ENCODE measurements at places on chromosomes 7 and 10.
A peak's percentile ranks its signal among the peaks of the same experiment; 100 is the strongest.

DNA sequence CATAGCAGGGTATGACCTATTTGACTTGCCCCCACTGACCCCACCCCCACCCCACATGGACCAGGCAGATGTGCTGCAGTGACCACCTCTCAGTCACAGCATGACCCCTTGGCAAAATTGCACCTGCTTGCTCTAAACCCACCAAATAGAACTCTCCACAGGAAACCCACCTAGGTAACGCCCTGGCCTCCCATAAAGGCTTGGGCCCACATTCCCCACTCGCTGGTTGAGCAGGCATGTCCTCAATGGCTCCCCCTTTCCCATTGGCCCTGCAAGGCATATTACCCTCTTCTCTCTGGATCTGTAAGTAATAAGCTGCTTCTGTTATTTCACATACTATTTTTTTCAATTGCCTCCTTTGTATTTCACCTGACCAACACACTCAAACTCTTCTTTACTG is 2.7 kb downstream of the IFIT1 start:
- H3K4me1 ChIP-seq: peaks cover 66% of the 10 kb centered on the region
- no peaks in the 10 kb centered on the region for H3K36me3 ChIP-seq
- no peaks in the 10 kb centered on the region for H3K27me3 ChIP-seq
- H3K27ac ChIP-seq: no peak overlapping the region
- no peak for DNase-seq

- peak overlapping the region; percentile 79 for H3K4me3 ChIP-seq
- H3K27ac ChIP-seq: no peak overlapping the region
- no peaks in the 10 kb centered on the region for H3K36me3 ChIP-seq
- no peaks in the 10 kb centered on the region for H3K27me3 ChIP-seq
These were observed 1.9 kb downstream of the ERV3-1 start for GRCh38 chr7:65004575-65004974.

GRCh38 chr10:128779416-128779815 is 653.2 kb upstream of the MKI67 start:
- DNase-seq: no peak
- no peak overlapping the region for H3K27ac ChIP-seq
- H3K36me3 ChIP-seq: no peaks in the 10 kb centered on the region
- no peaks in the 10 kb centered on the region for H3K27me3 ChIP-seq
- no peak overlapping the region for H3K4me3 ChIP-seq

DNA sequence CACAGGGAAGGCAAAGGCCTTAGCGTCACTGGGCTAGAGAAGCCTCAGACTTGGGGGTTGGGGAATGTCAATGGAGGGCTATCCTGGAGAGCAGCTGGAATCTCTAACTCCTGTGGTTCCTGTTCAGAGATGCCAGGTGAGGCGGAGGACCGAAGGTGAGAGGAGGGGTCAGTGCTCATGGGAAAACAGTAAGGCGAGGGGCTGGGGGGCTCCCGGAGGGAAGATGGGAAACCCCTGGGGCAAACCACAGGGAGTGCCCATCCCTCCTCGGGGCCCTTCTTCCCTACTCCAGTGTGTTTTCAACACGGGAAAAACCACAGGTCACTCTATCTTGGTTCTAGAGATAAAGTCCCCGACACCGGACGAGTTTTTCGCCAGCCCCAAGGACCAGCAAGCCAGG is 3.3 kb downstream of the LRCH4 start:
- peaks cover 39% of the 10 kb centered on the region for H3K4me1 ChIP-seq
- H3K36me3 ChIP-seq: peaks cover 38% of the 10 kb centered on the region
- H3K27ac ChIP-seq: peak overlapping the region; percentile 99
- peak overlapping the region; percentile 93 for H3K4me3 ChIP-seq

DNA sequence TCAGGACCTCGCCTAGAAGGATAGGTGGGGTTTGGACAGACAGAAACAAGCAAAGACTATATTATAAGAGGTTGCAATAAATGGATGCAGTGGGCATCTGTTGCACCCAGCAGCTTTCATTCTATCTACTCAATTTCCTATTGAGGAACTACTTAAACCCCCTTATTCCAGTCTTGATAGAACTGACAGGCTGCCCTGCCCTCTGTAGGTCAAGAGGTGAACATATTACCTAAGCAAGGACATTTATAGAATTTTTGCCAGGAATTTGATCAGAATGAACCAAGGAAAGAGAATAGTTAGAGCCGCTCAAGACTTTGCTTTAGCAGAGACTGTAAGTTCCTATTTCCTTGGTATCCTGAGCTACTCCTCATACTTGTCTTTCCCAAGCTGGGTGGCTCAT is 9.5 kb downstream of the VTI1A start:
- H3K27me3 ChIP-seq: no peaks in the 10 kb centered on the region
- no peaks in the 10 kb centered on the region for H3K4me1 ChIP-seq
- H3K36me3 ChIP-seq: no peaks in the 10 kb centered on the region
- no peak overlapping the region for H3K27ac ChIP-seq
- no peak for DNase-seq

DNA sequence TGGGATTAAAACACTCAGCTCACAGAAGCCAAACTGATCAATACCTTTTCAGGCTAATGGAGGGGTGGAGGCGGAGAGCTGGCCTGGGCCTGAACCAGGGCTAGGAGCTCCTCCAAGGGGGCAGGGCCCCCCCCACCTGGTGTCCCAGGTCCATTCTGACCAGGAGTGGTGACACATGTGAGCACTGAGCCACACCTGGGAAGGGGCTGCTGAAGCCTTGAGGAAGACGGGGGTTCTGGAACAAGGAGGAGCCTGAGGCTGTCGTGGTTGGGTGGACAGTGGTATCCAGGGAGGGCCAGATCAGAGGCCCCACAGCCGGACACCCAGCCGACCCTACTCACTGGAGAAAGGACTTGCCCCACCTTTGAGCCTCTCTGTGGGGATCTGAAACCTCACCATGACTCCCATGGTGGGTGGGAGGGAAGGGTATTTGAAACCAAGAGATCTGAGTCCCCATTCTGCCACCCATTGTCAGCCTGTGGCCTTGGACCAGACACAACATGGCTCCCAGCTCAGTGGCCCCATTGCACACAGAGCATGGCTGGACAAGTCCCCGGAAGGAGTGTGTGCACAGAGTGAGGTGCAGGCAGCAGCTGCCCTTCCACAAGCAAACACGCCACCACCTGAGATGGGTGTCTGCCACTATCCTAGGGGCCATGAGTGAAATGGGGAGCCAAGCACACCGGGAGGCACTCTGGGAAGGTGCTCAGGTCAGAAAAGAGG is 12.4 kb downstream of the TMEM273 start:
- no peak overlapping the region for H3K4me3 ChIP-seq
- peaks cover 37% of the 10 kb centered on the region for H3K4me1 ChIP-seq
- H3K36me3 ChIP-seq: no peaks in the 10 kb centered on the region
- DNase-seq: no peak
- no peak overlapping the region for H3K27ac ChIP-seq

- peaks cover 6% of the 10 kb centered on the region for H3K36me3 ChIP-seq
- H3K27ac ChIP-seq: peak within 1 kb of the TSS; percentile 77
- no peaks in the 10 kb centered on the region for H3K27me3 ChIP-seq
These were observed at the start of gene NSUN5 for GRCh38 chr7:73308665-73309214. NSUN5 (minus strand) TSS chr7:73308826; CDS start chr7:73308790, 36 bp downstream.

- H3K36me3 ChIP-seq: no peaks in the 10 kb centered on the region
- DNase-seq: no peak
- H3K27ac ChIP-seq: peak overlapping the region; percentile 50
- H3K4me3 ChIP-seq: no peak overlapping the region
These were observed 11.9 kb downstream of the TSPAN13 start for GRCh38 chr7:16765436-16765859.

GRCh38 chr7:42756841-42757240 is 155.0 kb downstream of the C7orf25 start:
- DNase-seq: no peak
- H3K27me3 ChIP-seq: no peaks in the 10 kb centered on the region
- no peaks in the 10 kb centered on the region for H3K4me1 ChIP-seq

DNA sequence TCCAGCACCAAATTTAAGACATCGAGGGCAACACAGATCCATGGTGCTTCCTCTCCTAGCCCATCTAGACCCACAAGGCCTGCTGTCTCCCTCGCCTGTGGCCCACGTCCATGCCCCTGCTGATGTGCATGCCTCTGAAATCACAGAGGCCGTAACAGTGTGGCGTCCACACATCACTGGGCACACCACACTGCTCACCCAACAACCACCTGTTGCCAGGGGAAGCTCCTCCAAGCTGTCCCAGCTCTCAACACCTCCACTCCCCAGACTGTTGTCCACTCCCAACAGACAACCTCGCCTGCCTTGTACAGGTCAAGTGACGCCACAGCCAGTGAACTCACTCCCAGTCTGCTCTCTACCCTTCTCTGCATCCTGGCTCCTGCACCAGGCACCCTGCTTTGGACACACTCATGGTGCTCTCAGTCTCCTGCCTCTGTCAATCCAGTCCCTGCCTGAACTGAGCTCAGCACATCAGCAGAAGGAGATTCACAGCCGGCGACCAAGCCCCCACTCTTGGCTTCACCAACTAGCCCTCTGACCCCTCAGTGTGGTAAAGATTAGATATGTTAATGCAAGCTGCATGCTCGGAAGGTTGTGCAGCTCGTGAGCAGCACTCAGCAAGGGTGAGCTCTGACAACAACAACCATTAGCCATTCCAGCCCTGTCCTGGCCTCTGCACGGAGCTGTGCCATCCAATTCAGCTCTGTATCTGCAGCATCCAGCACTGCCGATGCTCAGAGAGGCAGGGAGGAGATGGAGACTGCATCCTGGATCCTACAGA is 197.0 kb downstream of the TNS3 start:
- H3K27me3 ChIP-seq: no peaks in the 10 kb centered on the region
- no peak overlapping the region for H3K27ac ChIP-seq
- no peaks in the 10 kb centered on the region for H3K36me3 ChIP-seq
- no peak for DNase-seq
- H3K4me3 ChIP-seq: no peak overlapping the region

DNA sequence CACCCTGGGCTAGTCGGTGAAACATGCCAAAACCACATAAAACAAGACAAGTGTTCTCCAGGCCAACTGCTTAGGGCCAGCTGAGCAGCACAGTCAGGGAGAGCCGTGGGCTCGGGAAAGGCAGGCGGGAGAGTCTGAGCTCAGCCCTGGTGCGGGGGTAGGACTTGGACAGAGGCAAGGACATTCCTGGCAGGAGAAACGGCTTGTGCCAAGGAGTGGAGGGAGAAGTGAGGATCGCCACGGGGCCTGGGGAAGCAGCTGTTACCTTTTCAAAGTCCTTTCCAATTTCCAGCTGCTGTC is 4.2 kb downstream of the ELN start:
- H3K4me3 ChIP-seq: peak overlapping the region; percentile 57
- DNase-seq: no peak
- H3K36me3 ChIP-seq: no peaks in the 10 kb centered on the region

DNA sequence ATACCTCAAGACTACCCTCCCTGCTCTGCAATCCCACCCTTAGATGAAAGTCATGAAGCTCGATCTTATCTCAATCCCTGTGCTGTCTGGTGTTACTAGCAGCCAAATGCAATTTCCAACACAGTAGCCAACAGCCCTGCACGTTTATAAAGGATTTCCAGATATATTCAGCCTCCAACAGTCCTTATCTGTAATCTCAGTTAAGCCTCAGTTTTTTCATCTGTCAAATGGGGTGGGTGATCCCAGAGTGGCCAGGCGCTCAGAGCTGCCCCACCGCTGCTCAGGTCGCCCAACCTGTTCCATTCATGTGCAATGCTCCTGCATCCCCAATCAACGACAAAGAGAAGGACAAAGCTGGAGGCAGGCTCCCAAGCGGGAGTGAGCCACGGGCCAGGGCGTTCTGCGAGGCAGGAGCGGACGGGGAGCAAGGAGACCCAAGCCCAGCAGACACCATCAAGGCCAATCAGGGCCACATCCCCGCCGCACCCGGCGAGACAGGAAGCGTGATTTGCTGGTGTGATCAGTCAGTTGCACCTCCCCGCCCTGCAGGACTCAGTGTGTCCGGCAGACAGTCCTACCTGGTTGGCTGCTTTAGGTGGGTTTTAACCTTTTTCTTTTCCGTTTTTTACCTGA is 19.7 kb downstream of the PDGFA start:
- peaks cover 10% of the 10 kb centered on the region for H3K4me1 ChIP-seq
- H3K27me3 ChIP-seq: no peaks in the 10 kb centered on the region
- no peak overlapping the region for H3K27ac ChIP-seq

DNA sequence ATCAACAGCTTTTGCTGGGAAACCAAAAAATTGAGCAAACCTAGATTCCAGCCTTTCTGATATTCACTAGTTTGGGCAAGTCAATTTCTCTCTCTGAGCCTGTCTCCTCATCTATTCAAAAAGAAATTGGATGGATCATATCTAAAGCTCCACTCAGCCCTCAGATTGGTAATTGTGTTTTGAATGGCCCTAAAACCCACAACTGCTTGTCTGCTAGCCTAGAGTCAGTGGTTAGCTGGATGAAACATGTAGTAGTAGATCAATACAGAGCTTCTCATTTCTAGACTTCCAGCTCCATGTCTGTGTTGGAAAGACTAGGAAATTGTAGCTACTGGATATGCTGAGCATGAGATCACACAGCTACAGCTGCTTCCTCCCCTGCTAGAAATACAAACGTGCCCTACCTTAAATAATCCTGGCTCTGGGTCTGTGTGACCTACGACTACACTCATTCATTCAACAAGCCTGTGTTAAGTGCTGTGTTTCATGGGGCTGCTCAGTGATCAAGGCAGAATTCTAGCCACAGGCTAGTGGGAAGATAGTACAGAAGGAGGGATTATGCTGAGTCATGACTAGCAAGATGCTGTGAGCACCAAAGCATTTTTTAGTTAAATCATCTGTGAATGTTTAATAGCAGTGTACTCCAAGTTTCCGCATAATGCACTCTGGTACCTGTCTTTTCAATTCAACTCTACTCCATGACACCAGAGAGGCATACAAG is 15.7 kb downstream of the DNTT start:
- H3K4me1 ChIP-seq: no peaks in the 10 kb centered on the region
- H3K36me3 ChIP-seq: no peaks in the 10 kb centered on the region
- DNase-seq: no peak

DNA sequence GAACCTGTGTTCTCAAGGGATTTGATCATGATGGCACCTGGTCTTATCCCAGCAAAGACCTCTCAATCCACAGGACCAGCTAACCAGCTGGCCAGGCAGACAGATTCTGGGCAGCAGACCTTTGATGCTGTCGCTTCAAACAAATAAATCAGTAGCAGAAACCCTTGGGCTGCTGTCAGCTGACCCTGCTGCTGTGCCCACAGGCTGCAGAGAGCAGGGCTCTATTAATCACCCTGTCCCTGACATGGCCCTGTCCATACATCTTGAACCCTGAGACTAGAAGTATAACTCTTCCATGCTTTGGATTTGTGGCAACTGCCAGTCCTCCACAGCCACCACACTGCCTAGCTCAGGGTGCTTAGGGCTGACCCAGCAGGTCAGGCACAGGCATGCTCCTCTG is 244.1 kb upstream of the PODXL start:
- no peaks in the 10 kb centered on the region for H3K27me3 ChIP-seq
- H3K4me3 ChIP-seq: no peak overlapping the region
- no peaks in the 10 kb centered on the region for H3K4me1 ChIP-seq
- no peak for DNase-seq
